ENCODE measurements at places on chromosomes 2 and 18.

DNA sequence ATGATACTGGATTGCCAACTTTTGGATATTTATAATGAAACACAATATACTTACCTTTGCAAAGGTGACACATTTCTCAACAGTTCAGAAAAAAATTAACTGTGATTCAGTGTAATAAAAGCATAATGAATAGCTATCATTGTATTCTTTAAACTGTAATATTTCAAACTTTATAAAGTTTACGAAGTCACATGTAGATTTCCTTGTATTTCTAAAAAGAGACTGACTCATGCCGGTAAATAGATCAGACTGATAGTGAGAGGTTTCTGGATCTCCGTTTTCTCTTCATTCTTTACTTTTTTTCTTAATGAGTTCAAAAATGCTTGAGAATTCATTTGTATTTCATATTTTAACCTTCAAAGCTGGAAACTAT is 70.1 kb downstream of the EML4 start:
- no peak for DNase-seq

DNA sequence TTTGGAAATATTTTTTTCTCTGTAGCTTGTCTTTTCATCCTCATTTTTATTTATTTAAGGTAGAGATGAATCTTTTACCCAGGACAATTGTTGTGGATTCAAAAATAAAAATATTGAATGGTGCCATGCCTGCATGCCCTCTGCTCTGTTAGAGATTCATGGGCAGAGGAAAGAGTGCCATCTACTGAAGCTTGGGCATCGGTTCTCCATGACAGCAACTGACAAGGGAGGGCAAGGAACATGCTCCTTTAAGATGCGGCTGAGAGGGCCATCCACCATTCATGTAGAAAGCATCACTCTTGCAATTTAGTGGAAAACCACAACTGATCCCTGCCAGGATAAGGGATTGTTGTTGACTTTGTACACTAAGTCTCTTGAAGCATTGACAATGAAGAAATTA is 79.9 kb downstream of the PARD3B start:
- DNase-seq: no peak

GRCh38 chr2:225319872-225320271 is 79.6 kb upstream of the NYAP2 start:
- DNase-seq: no peak

- DNase-seq: no peak
These were observed 106.9 kb downstream of the SP3 start for GRCh38 chr2:173858291-173858731.

- DNase-seq: no peak
These were observed 36.5 kb downstream of the MGAT5 start for GRCh38 chr2:134290358-134290757.

DNA sequence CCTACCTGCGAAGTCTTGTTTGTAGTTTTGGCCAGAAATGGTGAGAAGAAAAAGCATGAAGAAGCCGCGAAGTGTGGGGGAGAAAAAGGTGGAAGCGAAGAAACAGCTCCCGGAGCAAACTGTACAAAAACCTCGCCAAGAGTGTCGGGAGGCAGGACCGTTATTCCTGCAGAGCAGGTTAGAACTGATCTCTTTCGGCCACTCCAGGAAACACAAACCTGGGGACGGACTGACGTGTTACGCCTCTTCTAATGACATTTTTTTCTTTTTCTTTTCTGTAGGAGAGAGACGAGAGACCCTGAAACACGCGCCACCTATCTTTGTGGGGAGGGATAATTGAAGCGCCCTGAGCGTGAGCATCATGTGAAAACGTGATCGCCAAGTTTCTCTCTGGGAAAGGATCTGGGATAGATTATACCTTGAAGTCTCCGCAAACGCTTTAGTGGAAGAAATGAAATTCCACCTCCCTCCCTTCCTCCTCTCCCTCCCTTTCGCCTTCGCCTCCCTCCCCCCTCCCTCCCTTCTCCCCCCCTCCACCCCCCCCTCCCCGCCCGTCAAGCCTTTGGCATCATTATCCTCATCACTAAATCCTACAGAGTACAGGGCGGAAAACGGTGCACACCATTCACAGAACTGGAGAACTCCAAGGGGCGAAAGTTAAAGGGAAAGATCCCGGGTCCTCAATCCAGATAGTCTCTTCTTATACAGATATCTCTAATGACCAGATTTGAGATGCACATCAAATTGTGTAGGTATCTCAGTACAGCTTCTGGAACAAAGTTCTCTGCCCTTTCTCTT is at the start of gene ZEB2:
TSS of gene ZEB2 (minus strand) at position 186 of the 798 bp plus-strand sequence. CDS start 2,769 bp downstream, outside the sequence.
- DNase-seq: no peak

GRCh38 chr2:98467082-98467536 is 22.5 kb downstream of the INPP4A start:
- DNase-seq: no peak

DNA sequence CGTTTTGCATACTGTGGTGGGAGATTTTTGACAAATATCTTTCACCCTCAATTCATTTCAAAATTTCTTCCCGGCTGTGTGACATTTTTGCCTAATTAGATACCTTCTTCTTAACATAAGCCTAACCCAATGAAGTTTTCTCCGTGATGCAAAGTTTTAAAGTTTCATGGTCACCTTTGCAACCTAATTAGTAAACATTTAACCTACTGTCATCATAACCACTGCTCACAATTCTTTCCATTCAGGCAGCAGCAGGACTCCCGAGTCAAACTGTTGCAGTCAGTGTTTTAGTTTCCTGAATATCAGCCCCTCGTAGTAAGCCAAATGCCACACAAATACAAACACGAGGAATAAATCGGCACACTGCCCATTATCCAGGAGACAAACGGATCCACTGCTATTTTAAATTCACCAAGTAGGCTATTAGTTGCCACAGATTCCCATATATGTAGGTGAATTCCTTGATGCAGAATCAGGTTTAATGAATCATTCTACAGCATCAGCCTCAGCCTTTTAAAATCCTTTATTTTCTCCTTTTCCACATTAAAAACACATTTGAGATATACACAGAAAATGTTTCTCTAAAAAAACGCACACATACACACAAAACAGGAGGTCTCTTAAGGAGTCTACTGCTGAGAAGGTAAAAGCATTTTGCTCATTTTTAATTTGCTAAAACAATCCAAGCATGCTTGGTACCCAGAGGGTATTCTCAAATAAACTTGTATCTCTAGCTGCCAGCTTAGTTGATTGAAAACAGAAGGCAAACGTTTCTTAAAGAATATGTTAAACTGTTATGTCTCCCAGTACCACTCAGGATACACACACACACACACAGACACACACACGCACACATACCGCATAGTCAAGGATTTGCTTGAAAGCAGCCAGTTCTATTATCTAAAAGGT is 106.5 kb upstream of the KCTD1 start:
- DNase-seq: no peak

- no peak for DNase-seq
These were observed 251.3 kb downstream of the MYCN start for GRCh38 chr2:16191431-16192200.

- DNase-seq: no peak
These were observed 10.4 kb downstream of the TOGARAM2 start for GRCh38 chr2:28991460-28991859.

GRCh38 chr2:64985447-64985846 is 3.8 kb upstream of the SLC1A4 start:
- no peak for DNase-seq

DNA sequence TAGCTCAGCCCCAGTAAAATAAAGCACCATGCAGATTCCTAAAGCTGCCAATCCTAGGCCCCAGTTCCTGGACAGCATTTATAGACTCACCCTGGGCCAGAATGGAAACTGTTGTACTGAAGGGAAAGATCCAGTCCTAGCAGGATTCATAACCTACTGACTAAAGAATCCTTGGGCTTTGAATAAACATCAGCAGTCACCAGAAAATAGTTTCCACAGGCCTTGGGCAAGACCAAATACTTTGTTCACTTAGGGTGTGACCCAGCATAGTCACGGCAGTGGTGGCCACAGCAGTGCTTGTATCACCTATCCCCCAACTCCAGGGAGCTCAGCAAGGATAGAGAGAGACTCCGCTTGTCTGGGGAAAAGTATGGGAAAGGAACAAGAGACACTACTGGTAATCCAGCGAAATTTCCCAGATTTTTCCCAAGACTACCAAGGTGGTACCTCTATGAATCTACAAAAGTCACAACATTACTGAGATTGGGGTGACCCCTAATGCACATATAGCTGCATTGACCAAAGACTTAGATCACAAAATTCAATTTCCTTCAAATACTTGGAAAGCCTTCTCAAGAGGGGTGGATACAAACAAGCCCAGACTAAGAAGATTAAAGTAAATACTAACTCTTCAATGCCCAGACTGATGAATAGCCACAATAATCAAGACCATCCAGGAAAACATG is 748.1 kb upstream of the LRATD1 start:
- no peak for DNase-seq

DNA sequence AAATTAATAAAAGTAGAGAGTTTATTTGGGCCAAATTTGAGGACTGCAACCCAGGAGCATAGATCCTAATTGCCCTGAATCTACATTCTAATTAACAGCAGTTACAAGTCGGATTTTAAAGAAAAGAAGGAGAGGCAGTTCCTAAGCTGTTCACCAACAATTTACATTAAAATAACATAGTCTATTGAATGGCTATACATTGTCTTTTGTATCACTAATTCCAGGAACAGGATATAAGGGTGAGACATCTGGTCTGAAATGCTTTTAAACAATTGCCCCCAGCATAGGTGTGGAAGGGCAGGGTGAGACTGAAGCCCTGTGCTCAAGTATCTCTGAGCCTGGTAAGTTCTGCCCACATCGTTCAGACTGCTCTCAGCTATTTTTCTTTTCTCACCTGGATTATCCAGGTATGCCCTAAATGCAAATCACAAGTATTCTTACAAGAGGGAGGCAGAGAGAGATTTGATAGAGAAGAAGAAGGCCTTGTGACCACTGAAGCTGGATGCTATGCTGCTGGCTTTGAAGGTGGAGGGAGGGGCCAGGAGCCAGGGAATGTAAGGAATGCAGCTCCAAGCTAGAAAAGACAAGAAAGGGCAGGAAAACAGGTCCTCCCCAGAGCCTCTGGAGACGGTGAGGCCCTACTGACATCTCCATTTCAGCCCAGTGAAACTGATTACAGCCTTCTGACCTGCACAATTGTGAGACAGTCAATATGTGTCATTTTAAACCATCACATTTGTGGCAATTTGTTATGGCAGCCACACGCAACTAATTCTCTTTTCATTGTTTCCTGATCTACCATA is 189.4 kb upstream of the ARL4C start:
- DNase-seq: no peak

GRCh38 chr2:195594248-195594647 is 62.8 kb upstream of the SLC39A10 start:
- no peak for DNase-seq

DNA sequence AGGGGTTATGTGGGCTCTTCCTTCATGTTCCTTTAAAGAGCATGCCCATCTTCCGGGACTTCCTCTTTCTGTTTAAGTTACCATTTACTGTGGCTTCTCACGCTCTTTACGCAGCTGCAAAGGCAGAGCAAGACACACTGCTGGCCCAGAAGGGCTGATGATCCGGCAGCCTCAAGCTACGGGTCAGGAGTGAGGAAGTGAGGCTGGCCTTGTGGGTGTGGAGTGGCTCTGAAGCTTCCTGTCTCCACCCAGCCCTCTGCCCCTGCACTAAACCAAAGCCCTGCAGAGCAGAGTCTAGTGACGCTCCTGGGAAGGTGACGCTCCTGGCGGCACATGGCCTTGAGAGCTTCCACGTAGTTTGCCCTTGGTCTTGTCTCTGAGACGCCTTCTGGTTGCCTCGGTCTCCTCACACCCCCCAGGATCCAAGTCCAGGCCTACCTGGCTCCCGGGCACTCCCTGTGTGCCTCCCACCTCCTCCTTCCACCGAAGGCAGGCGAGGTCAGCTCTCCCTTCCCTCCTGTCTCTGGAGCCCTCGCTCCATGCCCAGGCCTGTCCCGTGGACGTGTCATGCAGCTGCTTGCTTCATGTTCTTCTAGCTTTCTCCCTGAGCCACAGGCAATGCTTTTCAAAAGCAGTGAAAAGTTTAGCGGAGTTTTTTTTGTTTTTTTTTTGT is 50.3 kb downstream of the ARL4C start:
- DNase-seq: peak; percentile 41

- no peak for DNase-seq
These were observed 234.3 kb upstream of the LYPD1 start for GRCh38 chr2:132904142-132904842.

DNA sequence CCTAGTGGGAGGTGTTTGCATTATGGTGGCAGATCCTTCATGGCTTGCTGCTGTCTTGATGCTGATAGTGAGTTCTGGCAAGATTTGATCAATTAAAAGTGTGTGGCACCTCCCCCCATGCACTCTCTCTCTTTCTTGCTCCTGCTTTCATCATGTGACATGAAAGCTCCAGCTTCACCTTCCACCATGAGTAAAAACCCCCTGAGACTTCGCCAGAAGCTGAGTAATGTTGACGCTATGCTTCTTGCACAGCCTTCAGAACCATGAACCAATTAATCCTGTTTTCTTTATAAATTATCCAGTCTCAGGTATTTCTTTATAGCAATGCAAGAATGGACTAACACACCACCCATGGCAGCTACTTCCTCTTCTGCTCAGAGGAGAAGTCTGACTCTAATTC is 2181.4 kb upstream of the PIK3C3 start:
- no peak for DNase-seq

GRCh38 chr2:135740206-135740605 is 1.4 kb upstream of the UBXN4 start:
- no peak for DNase-seq

DNA sequence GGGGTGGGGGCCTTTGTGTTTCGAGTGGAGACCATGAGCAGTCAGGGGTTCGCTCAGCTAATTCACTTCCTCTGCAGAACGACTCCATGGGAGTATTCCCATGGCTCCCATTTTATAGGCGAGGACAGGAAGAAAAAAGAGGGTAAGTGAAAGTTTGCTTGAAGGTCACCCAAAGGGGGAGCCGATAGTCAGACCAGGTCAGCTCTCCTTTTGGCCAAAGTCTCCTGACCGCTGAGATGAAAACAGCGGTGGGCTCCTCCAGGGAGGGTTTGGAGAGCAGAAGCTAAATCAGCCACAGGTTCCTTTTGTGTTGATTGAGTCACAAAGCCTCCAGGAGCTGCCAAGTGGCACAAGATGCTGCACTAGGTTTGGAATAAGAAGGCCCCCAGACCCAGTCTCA is 34.1 kb upstream of the CTAGE1 start:
- DNase-seq: no peak

GRCh38 chr2:146321175-146321574 is 1523.7 kb upstream of the ACVR2A start:
- DNase-seq: no peak

- DNase-seq: no peak
These were observed 154.5 kb upstream of the RASGRP3 start for GRCh38 chr2:33321876-33322483.

DNA sequence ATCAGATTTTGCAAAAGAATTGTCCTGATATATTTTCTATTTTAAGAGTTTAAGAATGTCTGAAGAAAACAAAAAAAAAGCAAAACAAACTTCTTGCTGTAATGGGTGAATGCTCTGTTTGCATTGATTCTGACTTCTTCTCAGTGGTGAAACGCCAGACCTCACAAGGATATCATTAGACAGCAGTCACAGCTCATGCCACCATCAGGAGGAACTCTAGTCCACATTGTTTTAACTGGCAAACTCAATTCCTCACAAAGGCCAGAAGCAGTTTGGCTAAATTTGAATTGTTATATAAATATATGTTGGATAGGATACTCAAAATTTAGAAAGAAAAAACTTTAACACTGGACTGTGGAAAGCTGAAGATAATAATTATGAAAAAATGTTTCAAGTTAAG is 89.4 kb downstream of the DOK6 start:
- no peak for DNase-seq

Data from activated T-helper 9 cell treated with anti-CD3 and anti-CD28 coated beads, Interleukin-2, amount 50 U/mL, for 16 hours (primary cell).